WERI-Rb-1 (cell line): ENCODE measurements at places on chromosomes 1 and 21.
A peak's percentile ranks its signal among the peaks of the same experiment; 100 is the strongest.

DNA sequence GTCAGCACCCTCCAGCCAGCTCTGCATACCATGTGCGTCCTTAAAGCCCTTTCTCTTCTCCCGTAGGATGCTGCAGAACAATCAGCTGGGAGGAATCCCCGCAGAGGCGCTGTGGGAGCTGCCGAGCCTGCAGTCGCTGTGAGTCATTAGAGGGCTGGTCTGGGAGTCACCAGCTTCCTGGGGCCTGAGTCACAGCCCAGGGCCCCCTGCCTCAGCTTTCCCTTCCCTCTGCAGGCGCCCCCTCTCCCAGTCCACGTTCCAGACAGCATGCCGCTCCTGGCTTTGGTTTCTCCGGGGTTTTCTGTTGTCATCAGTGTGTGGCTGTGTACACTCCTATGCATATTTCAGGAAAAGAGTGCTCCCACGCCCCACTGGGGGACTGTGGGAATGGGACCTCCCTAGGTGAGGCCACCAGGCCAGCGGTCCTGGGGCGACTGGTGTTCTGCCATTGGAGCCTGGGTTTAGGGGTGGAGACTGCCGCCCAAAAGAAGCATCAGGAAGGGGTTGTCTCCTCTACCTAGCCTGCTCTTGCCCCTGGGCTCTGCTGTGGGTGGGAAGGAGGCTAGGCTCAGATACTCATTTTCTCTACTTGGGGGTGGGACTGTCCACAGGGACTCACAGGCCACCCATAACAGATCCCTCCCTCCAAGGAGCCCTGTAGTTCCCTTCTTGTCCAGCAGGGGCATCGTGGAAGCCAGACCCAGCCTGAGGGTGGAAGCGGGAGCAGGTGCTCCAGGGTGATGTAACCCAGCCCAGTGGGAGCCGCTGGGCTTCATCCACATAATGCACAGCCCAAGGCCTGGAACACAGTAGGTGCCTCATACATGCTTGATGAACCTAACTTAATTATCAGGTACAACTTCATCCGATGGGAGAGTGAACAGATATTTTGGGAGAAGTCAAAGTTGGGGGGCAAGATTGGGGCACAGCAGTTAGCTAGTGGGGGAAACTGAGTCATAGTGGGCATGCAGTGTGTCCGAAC, 42.5 kb downstream of the LGR6 start:
- DNase-seq, result peak; percentile 100

DNA sequence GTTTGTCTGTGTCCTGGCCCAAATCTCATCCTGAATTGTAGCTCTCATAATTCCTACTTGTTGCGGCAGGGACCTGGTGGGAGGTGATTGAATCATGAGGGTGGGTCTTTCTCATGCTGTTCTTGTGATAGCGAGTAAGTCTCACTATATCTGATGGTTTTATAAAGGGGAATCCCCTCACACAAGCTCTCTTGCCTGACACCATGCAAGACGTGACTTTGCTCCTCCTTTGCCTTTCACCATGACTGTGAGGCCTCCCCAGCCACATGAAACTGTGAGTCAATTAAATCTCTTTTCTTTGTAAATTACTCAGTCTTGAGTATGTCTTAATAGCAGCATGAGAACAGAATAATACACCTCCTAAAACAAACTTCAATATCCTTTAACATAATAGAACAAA, 1065.6 kb downstream of the PLA2G4A start:
- DNase-seq, result no peak

- peak; percentile 35 for DNase-seq
Observed at GRCh38 chr1:92749024-92749634, 35.8 kb downstream of the EVI5 start.

GRCh38 chr1:28340221-28340974, 11.6 kb downstream of the MED18 start:
- no peak for DNase-seq

DNA sequence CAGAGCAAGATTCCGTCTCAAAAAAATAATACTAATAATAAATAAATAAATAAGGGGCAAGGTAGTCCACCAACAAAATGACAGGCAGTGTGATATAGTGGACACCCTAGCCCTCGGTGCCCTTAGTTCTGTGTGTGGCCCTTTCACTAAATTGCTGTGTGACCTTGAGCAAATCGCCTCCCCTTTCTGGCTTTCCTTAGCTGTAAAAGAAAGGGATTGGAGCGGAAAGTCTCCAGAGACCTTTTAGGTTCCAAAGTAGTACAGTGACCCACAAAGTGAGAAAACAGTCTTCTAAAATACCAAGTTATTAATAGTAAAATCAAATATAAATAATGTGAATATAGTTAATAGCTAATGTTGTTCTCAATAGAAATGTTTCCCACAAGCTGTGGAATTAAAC, 7.6 kb downstream of the LMNA start:
- DNase-seq, result no peak

- DNase-seq, result no peak
Observed at GRCh38 chr1:169025412-169025811, 81.1 kb upstream of the ATP1B1 start.

GRCh38 chr1:46466477-46467182, 23.0 kb upstream of the DMBX1 start:
- DNase-seq, result peak; percentile 97

- no peak for DNase-seq
Observed at GRCh38 chr1:214422137-214422671, 129.2 kb downstream of the PTPN14 start.

GRCh38 chr1:216919060-216919970, 196.1 kb upstream of the ESRRG start:
- no peak for DNase-seq
